ENCODE measurements at places on chromosomes 5 and 9. TPM values are rescaled to one million over a fixed set of nuclear protein-coding genes. Genes with fewer than 3 reads are reported as not detected.

DNA sequence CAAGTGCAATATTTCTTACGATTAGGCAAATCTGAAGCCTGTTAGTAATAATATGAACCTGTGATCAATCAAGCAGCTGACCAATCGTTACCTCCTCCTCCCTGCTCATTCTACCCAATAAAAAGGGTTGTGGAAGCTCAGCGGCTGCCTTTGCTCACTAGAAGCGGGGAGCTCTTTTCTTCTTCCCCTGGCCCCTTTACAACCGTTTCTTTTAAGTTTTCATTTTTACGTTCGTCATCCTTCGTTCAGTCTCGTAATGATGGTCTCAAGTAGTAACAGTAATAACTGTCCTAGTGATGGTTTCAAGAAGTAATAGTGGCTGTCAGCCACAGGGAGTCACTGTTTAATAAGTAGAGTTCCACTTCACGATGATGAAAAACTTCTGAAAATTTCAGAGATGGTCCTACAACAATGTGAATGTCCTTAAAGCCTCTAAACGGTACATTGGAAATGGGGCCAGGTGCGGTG lies 6.2 kb downstream of the UGT3A2 start:
- DNase-seq: no peak

Gene IFNB1
- total RNA-seq: not detected

DNA sequence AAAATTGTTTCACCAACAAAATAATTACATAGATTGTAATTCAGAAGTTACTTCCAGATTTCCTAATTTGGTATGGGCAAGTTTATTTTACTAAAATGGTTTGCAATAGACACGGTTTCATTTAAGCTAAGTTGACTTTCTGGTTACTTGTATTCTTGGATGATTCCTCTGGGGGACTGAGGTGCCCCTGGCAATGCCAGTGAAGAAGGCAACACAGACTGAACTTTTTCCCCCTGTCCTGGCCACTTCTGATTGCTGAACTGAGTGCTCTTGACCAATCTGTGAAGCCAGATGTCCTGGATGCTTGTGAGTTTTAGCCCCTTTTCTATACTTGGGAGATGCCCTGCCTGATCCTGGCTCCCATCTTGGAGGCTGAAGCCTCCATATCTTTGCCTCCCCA lies 66.3 kb upstream of the FANCC start:
- DNase-seq: peak; percentile 23

GRCh38 chr9:94480205-94480604 lies 74.7 kb upstream of the PCAT7 start:
- DNase-seq: no peak

Gene FLT4
- total RNA-seq: under 0.01 TPM

- DNase-seq: peak; percentile 33
Observed at GRCh38 chr9:37859043-37859442, 44.9 kb downstream of the SLC25A51 start.

Gene PCDHGA6
- total RNA-seq: 4.2 TPM

DNA sequence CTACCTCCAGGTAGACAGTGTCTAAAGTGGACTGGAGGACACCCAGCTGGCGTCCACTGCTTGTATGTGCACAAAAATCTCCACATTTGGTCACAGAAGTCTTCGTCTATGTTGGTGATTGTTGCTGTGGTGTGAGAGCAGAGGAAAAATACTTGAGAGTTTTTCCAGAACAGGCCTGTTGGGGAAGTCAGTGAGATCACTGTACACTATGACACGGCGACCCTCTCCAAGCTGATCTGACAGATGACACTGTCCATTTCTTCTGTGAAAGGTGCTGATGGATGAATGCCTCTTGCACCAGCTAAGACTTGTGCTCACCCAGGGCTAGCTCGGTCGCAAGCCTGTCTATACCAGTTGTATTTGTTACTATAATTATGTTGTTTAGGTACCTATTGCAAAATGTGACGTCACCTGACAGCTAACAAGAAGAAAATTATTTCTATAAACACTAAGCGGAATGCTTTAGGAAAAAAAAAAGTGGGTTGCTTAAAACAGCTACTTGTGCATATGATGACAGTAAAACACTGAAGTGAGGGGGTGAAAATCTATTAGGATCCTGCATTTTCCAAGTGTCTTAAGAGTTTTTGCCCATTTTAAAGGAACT lies 142.3 kb downstream of the ROR2 start:
- peak; percentile 69 for DNase-seq

GRCh38 chr5:144275329-144275728 lies 104.7 kb downstream of the KCTD16 start:
- no peak for DNase-seq

DNA sequence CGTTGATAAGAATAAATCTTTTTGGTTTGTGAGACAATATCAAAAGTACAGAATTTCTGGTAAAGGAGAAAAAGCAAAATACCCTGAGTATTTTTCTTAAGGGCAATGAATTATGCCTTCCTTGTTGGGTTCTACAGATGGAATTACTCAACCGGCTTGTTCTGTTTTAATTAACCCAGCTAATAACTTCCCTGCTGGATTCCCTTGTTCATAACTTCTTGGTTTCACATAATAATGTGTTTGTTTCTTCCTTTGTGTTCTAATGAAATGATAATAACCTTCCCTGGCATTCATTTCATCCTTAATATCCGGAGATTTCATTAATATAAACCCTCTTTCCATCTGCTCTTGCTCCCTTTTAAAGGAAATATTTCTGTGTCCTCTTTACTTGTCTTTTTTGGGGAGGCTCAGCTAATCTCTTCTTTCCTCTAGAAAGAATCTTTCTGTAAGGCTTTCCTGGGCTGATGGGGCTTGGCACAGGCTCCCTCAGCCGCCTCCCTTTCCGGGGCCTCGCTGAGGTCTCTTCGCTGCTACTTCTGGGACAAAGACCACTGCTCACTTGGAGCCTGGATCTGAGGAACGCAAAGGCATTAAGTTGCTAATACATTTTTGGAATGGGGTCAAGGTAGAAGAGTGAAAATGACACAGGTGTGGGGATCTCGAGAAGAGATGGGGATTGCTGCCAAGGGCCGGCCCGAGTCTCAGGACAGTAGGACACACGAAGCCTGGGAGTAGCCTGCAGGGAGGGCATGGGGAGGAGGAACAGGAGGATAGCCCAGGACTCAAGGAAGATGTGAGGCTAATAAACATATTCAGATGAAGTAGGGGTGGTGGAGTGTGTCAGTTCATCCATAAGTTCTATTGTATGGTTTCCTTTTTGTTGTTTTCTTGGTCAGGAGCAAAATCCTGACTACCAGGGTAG lies 118.5 kb downstream of the NRG2 start:
- DNase-seq: no peak

Gene LPAR1
- 260 TPM for total RNA-seq

DNA sequence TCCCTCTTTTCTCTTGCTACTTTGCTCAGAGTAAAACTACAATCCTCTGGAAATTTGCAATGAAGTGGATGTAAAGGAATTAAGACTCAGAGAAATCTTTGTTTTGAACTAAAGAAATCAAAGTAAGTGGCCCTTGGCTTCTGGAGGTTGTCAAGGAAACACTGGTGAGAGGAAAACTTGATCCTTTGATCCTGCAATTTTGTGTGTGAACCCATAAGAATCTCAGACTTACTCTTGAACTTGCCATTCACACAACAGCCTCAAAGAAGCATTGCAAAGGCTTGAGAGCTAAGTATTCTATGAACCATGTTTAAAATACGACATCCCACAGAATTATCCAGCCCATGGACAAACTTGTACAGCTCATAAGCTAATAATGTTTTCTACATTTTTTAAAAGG lies 827.5 kb downstream of the TAF11L14 start:
- DNase-seq: no peak

Gene ZNF354C
- total RNA-seq: 5.6 TPM

DNA sequence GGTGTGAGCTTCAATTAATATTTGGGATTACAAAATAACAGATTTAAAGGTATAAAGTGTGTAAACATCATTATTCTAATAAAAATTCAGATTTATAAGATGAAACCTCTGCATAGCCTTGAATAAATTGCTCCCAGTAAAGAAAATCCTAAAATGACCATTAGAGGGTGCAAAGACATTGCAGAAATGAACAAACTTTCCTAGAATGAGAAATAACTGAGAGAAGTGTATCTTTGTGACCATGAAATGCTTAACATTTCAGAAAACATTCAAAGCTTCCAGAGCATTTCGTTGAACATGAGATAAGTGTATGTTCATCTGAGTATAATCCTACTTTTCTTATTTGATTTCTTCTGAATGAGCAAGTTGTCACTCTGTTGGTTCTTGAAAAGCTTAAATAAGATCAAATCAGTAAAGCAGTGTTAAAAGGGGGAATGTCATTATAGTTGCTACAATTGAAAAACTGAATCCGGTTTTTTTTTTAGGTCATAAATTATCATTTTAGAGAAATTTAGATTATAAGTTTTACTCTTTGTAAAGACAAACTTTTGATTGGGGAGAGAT lies 24.7 kb upstream of the NUDT12 start:
- peak; percentile 17 for DNase-seq

GRCh38 chr9:132745756-132746709 lies 75.8 kb downstream of the GTF3C4 start:
- DNase-seq: no peak

- DNase-seq: no peak
Observed at GRCh38 chr5:52757527-52757926, 30.2 kb upstream of the ITGA1 start.

- no peak for DNase-seq
Observed at GRCh38 chr5:117054141-117054540, 479.5 kb upstream of the SEMA6A start.

Gene PDLIM4
- total RNA-seq: 97.5 TPM

Gene RFESD
- total RNA-seq: 2.7 TPM

DNA sequence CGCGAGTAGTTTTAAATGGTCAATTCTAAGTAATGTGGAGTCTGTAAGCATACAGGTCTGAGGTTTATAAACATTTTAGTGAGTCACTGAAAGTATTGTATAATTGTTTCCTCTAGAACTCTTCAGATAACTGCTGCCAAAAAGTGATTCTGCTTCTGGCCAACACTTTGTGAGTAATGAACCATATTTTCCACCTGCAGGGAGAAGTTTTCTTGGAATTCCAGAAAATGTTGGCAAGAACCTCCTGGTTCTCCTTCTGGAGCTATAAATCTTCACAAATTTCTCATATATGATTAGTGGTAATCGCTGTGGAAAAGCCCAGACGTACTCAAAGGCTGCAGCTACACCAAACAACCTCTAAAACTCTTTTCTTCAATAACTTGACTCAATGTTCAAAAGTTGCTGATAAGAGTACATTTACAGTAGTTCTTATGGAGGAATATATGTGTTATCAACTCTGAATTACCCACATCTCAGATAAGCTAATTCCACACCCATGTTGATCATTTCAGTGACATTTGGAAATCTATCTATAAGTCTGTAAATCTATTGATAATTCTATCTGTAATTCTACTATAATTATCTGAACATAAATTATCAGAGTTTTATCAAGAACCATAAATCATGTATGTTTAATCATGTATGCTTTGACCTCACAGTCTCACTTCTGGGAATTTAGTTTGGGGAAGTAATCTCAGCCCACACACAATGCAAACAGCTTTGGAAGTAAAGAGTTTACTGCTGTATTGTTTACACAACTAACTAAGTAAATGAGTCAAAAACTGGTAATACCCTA lies 74.1 kb downstream of the FNBP1 start:
- DNase-seq: peak; percentile 93

Gene FKTN
- 23.9 TPM for total RNA-seq

Gene TAF11L5
- not detected for total RNA-seq

GRCh38 chr9:116763770-116764169 lies 76.7 kb downstream of the TRIM32 start:
- no peak for DNase-seq

DNA sequence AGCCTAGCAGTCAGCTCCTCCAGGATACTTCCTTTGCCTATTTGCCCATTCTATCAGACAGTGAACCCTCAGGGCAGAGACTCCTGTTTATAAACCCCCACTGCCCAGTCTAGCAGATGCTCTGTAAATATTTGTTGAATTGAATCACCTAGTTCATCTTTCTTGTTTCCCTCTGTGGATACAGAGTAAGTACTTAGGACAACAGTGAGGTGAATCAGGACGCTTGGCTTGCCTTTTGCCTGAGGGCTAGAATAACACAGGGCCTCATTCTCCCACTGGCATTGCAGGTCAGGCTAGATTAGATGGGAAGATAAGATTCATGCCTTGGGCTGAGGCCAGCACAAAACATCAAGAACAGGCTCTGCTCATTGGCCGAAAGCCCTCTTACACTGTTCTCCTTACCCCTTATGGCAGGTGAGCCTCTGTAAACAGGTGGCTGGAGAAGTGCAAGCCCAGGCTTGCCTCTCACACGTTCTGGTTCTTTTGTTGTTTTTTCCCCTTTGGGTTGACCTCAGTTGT lies 22.2 kb downstream of the TNFSF8 start:
- peak; percentile 52 for DNase-seq

Gene IFNA8
- not detected for total RNA-seq

Gene BARHL1
- total RNA-seq: not detected

GRCh38 chr9:134536101-134536900 lies 105.3 kb upstream of the COL5A1 start:
- peak; percentile 87 for DNase-seq

DNA sequence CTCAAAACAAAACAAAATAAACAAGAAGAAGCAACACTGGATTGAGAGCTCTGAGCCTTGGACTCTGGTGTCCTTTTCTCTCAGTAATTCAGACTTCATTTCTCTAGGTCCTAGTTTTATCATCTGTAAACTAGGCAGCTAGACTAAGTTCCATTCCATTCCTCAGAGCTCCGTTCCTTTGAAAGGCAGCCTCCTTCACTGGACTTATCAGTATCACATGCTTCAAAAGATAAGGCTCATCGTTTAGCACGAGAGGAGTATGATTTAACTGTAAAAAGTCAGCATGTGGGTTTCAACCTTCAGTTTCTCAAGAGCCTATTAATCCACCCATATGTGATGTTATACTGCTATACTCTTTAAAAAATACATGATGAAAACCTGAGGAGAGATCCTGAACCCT lies 1.6 kb downstream of the ATP10B start:
- DNase-seq: no peak

Gene SLC25A2
- total RNA-seq: 0.28 TPM

GRCh38 chr5:17190242-17190778 lies 27.1 kb upstream of the BASP1 start:
- peak; percentile 84 for DNase-seq

GRCh38 chr9:129938291-129938979 lies 103.2 kb downstream of the USP20 start:
- DNase-seq: peak; percentile 84

Gene OR13C2
- total RNA-seq: not detected

DNA sequence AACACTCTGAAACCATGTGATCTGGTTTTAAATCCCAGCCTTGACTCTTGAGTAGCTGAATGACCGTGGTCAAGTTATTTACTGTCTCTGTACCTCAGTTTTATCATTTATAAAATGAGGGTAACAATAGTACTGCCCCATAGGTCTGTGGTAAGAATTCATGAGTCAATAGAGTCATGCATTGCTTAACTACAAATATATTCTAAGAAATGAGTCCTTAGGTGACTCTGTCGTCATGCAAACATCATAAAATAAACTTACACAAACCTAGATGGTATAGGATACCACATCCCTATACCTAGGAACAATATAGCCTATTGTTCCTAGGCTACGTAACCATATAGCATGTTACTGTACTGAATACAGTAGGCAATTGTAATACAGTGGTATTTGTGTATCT lies 20.3 kb upstream of the ABCA1 start:
- peak; percentile 62 for DNase-seq

GRCh38 chr5:121915765-121916164 lies 46.0 kb upstream of the SRFBP1 start:
- DNase-seq: no peak

Gene OMD
- total RNA-seq: not detected
